ENCODE measurements at places on chromosomes 2 and 18. TPM values are rescaled to one million over a fixed set of nuclear protein-coding genes. Genes with fewer than 3 reads are reported as not detected.

Gene FZD7
- 0.10 TPM for total RNA-seq

Gene PRKAG3
- total RNA-seq: not detected

Gene TEX261
- 69.0 TPM for total RNA-seq

Gene SP140
- total RNA-seq: 53.3 TPM

Gene SRD5A2
- total RNA-seq: not detected

Gene SPP2
- total RNA-seq: not detected

Gene NMUR1
- total RNA-seq: 0.47 TPM

Gene ACTG2
- total RNA-seq: not detected

Gene MPP4
- total RNA-seq: not detected

Gene SERPINB3
- not detected for total RNA-seq

Gene KYNU
- not detected for total RNA-seq

Gene PMAIP1
- total RNA-seq: 19.1 TPM

Gene TXNDC2
- total RNA-seq: not detected

Gene AMMECR1L
- total RNA-seq: 15.4 TPM

Gene SLC30A3
- total RNA-seq: 0.45 TPM

GRCh38 chr18:8816816-8817215, 111.5 kb downstream of the MTCL1 start:
- peaks cover 10% of the 10 kb centered on the region for H3K27me3 ChIP-seq
- H3K4me1 ChIP-seq: no peaks in the 10 kb centered on the region
- no peak overlapping the region for H3K27ac ChIP-seq
- no peak for DNase-seq

DNA sequence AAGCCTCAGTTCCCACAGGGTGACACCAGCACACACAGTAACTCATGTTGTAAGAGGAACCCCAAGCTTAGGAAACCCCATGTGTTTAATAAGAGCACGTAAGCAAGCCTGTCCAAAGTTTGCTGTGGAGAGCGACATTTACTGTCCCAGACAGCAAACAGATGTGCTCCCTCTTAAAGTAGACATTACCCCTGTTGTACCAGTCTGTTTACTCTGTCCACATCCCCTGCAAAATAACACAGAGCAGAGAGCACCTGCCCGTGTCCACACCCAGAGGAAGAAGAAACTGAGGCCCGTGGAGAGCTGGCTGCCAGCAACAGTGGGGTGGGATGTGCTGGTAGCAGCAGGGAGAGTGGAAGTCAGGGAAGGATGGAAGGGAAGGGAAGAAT, 243.5 kb downstream of the GBX2 start:
- no peak overlapping the region for H3K27ac ChIP-seq
- no peaks in the 10 kb centered on the region for H3K4me1 ChIP-seq
- no peaks in the 10 kb centered on the region for H3K36me3 ChIP-seq
- H3K27me3 ChIP-seq: peaks cover 6% of the 10 kb centered on the region
- no peak for DNase-seq

- H3K27ac ChIP-seq: no peak overlapping the region
- H3K4me1 ChIP-seq: peaks cover 6% of the 10 kb centered on the region
- H3K27me3 ChIP-seq: peaks cover 5% of the 10 kb centered on the region
- DNase-seq: no peak
Measured at GRCh38 chr2:160721089-160722040, 227.8 kb upstream of the RBMS1 start.

- DNase-seq: no peak
- peaks cover 14% of the 10 kb centered on the region for H3K4me1 ChIP-seq
- no peaks in the 10 kb centered on the region for H3K36me3 ChIP-seq
- no peaks in the 10 kb centered on the region for H3K27me3 ChIP-seq
- no peak overlapping the region for H3K27ac ChIP-seq
Measured at GRCh38 chr2:70515938-70516337, 37.7 kb downstream of the TGFA start.

DNA sequence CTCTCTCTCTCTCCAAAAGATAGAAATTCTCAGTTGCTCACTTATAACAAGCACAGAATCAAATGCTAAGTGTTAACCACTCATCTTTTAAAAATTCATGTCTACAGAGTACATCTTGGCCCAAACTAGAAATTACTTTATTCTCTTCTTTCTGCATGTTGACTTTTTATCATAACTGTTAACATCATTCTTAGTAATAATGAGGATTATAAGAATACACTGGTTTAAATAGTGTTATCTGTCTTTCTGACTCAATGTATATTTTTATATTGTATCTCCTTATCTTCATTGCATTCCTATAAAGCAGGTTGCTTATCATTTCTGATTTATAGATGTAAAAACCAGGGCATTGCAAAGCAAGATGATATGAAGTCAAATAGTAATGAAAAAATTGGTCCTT, 17.8 kb upstream of the KLF7 start:
- H3K4me3 ChIP-seq: no peak overlapping the region
- no peak overlapping the region for H3K27ac ChIP-seq
- H3K36me3 ChIP-seq: peaks cover 2% of the 10 kb centered on the region
- DNase-seq: no peak
- peaks cover 5% of the 10 kb centered on the region for H3K27me3 ChIP-seq

DNA sequence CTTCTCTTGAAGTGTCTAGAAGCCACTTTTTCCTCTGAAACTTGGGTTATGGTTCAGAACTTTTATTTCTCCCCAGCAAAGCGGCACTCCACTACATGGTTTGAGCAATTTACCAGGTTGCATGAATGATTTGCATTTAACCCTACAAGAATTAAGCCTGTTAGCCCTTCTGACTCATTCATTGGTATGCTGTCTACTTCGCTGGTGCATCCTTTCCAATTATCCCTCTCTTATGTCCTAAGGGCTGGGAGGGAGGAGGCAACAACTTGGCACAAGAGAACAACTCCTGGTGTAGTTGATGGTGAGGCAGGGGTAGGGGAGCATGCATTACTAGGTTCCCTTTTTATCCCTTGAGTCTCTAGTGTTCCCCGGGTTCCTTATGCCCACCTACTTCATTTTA, 293.4 kb upstream of the MEX3C start:
- no peaks in the 10 kb centered on the region for H3K36me3 ChIP-seq
- no peak overlapping the region for H3K4me3 ChIP-seq
- H3K27ac ChIP-seq: no peak overlapping the region
- H3K27me3 ChIP-seq: no peaks in the 10 kb centered on the region
- no peak for DNase-seq

GRCh38 chr2:119371111-119371510, 4.3 kb downstream of the DBI start:
- peaks cover 22% of the 10 kb centered on the region for H3K4me1 ChIP-seq
- H3K27ac ChIP-seq: no peak overlapping the region
- H3K27me3 ChIP-seq: no peaks in the 10 kb centered on the region
- DNase-seq: no peak
- H3K36me3 ChIP-seq: peaks cover 72% of the 10 kb centered on the region

GRCh38 chr2:10368491-10369231, 66.0 kb downstream of the HPCAL1 start:
- no peak overlapping the region for H3K27ac ChIP-seq
- no peaks in the 10 kb centered on the region for H3K27me3 ChIP-seq
- peaks cover 3% of the 10 kb centered on the region for H3K4me1 ChIP-seq
- H3K36me3 ChIP-seq: no peaks in the 10 kb centered on the region
- H3K4me3 ChIP-seq: no peak overlapping the region
- DNase-seq: no peak

- H3K27me3 ChIP-seq: no peaks in the 10 kb centered on the region
- no peaks in the 10 kb centered on the region for H3K36me3 ChIP-seq
- H3K4me1 ChIP-seq: no peaks in the 10 kb centered on the region
- H3K4me3 ChIP-seq: no peak overlapping the region
- no peak for DNase-seq
Measured at GRCh38 chr18:27848336-27848735, 328.6 kb downstream of the CDH2 start.

GRCh38 chr2:42008241-42008921, 39.4 kb upstream of the PKDCC start:
- no peak overlapping the region for H3K4me3 ChIP-seq
- H3K4me1 ChIP-seq: peaks cover 10% of the 10 kb centered on the region
- no peaks in the 10 kb centered on the region for H3K36me3 ChIP-seq
- no peak overlapping the region for H3K27ac ChIP-seq

GRCh38 chr18:22913861-22914260, 19.3 kb upstream of the RBBP8 start:
- H3K4me3 ChIP-seq: no peak overlapping the region
- H3K27ac ChIP-seq: no peak overlapping the region
- H3K27me3 ChIP-seq: peaks cover 2% of the 10 kb centered on the region
- no peaks in the 10 kb centered on the region for H3K4me1 ChIP-seq
- DNase-seq: no peak

DNA sequence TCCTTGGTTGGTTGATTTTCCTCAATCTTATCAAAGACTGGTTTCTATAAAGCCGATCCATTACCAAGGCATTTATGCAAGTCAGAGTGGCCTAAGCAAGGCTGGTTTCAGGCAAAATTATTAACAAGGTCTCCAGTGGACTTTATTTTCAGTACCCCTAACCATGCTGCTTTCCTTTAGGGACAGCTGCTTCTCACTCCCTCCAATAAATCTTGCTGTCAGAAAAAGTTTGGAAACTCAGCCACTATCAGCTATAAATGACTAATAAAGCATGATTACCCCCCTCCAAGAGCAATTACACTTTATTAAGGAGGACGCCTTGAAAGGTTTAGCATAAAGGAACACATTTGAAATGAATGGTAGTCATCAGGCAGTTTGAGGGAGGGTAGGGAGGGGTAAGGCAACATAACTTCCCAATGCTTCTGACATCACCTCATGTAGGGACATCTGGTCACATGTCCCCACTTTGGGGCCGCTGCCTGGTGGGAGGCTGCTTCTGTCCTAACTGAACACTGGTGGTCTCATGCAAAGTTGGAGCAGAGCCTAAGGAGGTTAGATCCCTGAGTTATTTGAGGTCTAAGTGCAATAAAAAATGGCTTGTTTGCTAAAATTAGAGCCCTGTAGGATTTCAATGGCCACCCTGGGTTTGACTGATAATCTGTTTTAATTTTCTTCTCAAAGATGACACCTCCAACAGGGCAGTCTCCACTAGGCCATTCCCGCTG, 58.0 kb upstream of the TMEM178A start:
- DNase-seq: no peak
- H3K27ac ChIP-seq: no peak overlapping the region
- no peak overlapping the region for H3K4me3 ChIP-seq
- H3K4me1 ChIP-seq: no peaks in the 10 kb centered on the region
- no peaks in the 10 kb centered on the region for H3K36me3 ChIP-seq

GRCh38 chr2:30115141-30115980, 31.4 kb upstream of the YPEL5 start:
- H3K27me3 ChIP-seq: no peaks in the 10 kb centered on the region
- peak; percentile 71 for DNase-seq
- H3K27ac ChIP-seq: no peak overlapping the region
- H3K4me1 ChIP-seq: peaks cover 4% of the 10 kb centered on the region
- no peak overlapping the region for H3K4me3 ChIP-seq

DNA sequence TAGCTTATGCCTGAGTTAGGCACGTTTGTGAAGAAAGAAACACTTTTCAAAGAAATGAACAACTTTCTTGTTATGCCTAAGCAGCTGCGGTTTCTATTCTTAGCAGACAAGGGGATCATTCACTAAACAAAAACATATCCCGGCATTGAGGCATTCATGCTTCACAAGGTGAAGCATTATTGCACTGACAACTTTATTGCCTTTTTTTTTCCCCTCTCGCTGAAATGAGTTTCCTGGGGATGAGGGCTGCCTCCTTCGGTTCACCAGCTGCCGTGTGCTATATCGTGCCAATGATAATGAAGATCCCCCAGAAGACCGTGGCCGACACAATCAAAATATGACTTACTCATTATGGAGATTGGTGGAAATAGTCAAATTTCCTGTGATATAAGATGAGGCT, 288.2 kb upstream of the ST6GAL2 start:
- no peak for DNase-seq
- no peak overlapping the region for H3K27ac ChIP-seq
- H3K4me1 ChIP-seq: no peaks in the 10 kb centered on the region
- no peaks in the 10 kb centered on the region for H3K27me3 ChIP-seq
- no peaks in the 10 kb centered on the region for H3K36me3 ChIP-seq
- H3K4me3 ChIP-seq: no peak overlapping the region

DNA sequence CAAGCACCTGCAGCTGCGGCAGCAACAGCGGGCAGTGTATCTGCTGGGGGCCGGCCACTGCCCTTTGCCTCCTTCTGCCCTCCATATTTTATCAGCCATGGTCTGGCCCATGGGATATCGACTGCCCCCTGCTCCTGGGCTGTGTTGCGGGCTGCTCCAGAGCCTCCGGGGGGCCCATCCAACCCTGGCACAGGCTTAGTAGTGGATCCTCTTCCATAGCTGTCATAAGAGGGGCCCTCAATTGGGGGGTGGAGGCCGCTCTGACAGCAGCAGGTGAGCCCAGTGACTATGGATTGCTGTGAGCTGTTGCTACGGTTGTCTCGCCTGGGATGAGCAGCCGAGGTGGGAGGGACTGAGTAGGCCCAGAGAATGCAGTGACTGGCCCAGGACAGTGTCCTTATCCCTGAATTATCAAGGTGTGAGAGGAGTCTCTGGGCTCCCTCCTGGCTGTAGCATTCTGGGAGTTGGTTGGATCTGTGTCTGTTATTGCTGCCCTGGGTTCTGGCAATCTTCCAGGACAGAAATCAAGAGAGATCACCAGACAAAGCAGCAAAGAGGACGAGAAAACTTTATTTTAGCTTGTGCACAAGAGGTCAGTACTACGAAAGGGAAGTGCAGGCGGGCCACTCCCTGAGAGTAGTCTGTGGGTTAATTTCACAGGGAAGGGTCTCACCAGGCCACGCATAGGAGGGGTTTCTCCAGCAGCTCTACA, 145.1 kb downstream of the ASB1 start:
- no peaks in the 10 kb centered on the region for H3K36me3 ChIP-seq
- H3K4me1 ChIP-seq: no peaks in the 10 kb centered on the region
- H3K27me3 ChIP-seq: no peaks in the 10 kb centered on the region
- no peak overlapping the region for H3K27ac ChIP-seq
- DNase-seq: no peak

GRCh38 chr18:55248495-55248894, 289.2 kb upstream of the CCDC68 start:
- peaks cover under 1% of the 10 kb centered on the region for H3K27me3 ChIP-seq
- no peak overlapping the region for H3K27ac ChIP-seq
- no peaks in the 10 kb centered on the region for H3K36me3 ChIP-seq
- peaks cover 14% of the 10 kb centered on the region for H3K4me1 ChIP-seq

DNA sequence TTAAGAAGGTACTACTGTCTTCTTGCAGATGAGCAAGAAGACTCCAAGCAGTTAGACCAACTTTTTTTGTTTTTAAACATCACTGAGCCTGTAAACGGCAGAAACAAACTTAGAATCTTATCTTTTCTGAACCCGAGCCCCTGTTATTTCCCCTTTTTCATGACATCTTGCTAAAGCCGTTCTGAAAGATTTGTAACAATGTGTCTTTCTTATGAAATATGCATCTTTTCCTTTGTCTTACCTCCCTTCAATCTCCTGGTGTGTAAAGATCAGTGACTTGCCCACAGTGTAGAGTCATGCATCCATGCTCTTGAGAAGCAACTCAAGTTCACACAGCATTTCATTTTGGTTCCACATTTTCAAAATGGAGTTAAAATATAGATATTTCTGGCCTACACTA, 288.8 kb upstream of the CELF4 start:
- no peak overlapping the region for H3K27ac ChIP-seq
- H3K27me3 ChIP-seq: no peaks in the 10 kb centered on the region
- H3K4me1 ChIP-seq: no peaks in the 10 kb centered on the region
- no peak for DNase-seq

- peaks cover 37% of the 10 kb centered on the region for H3K36me3 ChIP-seq
- H3K4me3 ChIP-seq: peak overlapping the region; percentile 60
- no peaks in the 10 kb centered on the region for H3K27me3 ChIP-seq
Measured at GRCh38 chr2:25294573-25295462, 46.9 kb downstream of the DNMT3A start.

GRCh38 chr2:162123806-162124758, 28.0 kb downstream of the GCG start:
- no peaks in the 10 kb centered on the region for H3K27me3 ChIP-seq
- H3K27ac ChIP-seq: no peak overlapping the region
- H3K36me3 ChIP-seq: no peaks in the 10 kb centered on the region
- peaks cover 40% of the 10 kb centered on the region for H3K4me1 ChIP-seq
- DNase-seq: peak; percentile 42

- H3K27me3 ChIP-seq: no peaks in the 10 kb centered on the region
- H3K36me3 ChIP-seq: no peaks in the 10 kb centered on the region
- H3K27ac ChIP-seq: no peak overlapping the region
- no peak overlapping the region for H3K4me3 ChIP-seq
- no peaks in the 10 kb centered on the region for H3K4me1 ChIP-seq
Measured at GRCh38 chr2:153077311-153077710, 358.9 kb downstream of the ARL6IP6 start.
